ENCODE measurements at places on chromosomes 12 and 14.

DNA sequence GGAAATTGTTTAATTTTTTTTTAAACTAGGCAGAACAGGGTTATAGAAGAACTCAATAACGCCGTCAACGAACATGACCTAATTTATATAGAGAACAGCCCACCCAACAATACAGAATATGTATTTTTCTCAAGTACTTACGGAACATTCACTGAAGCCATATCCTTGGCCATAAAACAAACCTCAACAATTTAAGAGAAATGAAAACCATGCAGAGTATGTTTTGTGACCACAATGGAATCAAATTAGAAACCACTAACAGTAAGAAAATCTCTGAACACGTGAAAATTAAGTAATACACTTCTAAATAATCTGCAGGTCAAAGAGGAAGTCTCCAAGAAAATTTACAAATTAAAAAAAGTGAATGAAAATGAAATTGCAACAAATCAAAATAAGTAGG, 9.4 kb downstream of the SART3 start:
- DNase-seq, result no peak

GRCh38 chr12:55068416-55069010, 48.7 kb downstream of the NEUROD4 start:
- DNase-seq, result peak; percentile 37

DNA sequence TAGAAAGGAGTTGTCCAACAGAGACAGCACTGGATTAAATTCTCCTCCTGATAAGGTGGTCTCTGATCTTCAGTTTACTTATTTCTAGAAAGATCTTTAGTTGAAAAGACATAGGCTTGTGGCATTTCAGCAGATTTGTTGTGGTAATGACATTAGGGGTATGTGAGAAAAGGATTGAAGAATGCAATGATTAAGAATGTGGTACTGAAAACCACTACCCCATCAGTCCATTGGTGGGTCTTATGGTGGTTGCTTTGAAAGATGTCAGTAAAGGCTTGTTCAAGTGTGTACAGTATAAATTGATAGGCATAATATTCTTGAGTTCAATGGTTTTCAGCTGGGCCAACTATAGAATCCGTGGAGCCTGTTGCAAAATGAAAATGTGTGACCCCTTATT, 10.8 kb downstream of the PPFIBP1 start:
- no peak for DNase-seq

DNA sequence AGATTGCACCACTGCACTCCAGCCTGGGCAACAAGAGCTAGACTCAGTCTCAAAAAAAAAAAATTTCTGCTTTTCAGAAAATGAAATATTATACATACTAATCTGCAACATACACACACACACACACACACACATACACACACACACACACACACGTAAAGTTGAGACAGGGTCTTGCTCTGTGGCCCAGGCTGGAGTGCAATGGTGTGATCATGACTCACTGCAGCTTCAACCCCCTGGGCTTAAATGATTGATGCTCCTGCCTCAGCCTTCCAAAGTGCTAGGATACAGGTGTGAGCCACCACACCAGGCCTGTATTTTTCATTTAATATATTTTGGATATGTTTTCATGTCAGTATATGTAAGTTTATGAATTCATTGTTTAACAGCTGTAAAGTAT, 18.8 kb upstream of the WDR20 start:
- no peak for DNase-seq

Data from NCI-H1105 (cell line).